ENCODE measurements at places on chromosomes 13 and 19. TPM values are rescaled to one million over a fixed set of nuclear protein-coding genes. Genes with fewer than 3 reads are reported as not detected.

GRCh38 chr19:33723512-33723911, 73.2 kb upstream of the KCTD15 start:
- DNase-seq: no peak

DNA sequence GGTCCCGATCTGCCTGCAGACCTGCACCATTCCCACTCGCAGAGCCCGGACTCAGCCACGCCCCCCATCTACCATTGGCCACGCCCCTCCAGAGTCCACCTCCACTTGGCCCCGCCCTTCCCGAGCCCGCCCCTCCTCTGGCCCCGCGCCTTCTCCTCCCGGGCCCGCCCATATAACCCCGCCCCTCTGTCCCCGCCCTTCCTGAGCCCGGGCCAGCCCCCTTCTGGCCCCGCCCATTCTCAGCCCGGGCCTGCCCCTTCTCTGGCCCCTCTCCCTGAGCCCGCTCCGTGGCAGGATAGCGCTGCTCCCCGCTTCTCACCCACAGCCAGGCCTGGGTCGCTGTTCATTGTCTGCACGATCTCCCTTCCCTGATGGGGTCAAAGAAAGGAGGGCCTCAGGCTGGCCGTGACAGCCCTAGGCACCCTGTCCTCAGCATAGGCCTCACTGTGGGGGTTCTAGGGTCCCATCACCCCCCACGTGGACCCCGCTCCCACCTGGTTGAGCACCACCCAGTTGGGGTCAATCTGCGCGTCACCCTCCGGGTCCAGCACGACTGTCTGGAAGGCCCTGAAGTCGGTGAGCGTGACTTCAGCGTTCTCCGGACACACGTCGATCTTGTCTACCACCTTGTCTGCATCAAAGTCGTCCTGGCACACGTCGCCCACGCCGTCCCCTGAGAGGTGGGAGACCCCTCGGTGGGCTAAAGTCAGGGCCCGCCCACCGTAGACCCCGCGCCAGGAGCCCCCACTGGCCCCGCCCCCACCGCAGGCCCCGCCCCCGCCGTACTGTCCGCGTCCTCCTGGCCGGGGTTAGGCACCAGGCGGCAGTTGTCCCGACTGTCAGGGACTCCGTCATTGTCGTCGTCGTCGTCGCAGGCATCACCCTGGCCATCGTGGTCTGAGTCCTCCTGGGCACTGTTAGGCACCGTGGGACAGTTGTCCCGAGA, 5.7 kb downstream of the COMP start:
- peak; percentile 74 for DNase-seq

Gene TEX101
- total RNA-seq: not detected

- DNase-seq: no peak
Measured at GRCh38 chr19:48734625-48735024, 5.8 kb downstream of the RASIP1 start.

Gene PGLYRP2
- not detected for total RNA-seq

Measured in activated CD8-positive, alpha-beta T cell treated with anti-CD3 and anti-CD28 coated beads, Interleukin-2, amount 10 ng/mL, durations not matched to agents 7 days and 5 days (primary cell).